ENCODE measurements at places on chromosomes 2 and 18.
A peak's percentile ranks its signal among the peaks of the same experiment; 100 is the strongest.

DNA sequence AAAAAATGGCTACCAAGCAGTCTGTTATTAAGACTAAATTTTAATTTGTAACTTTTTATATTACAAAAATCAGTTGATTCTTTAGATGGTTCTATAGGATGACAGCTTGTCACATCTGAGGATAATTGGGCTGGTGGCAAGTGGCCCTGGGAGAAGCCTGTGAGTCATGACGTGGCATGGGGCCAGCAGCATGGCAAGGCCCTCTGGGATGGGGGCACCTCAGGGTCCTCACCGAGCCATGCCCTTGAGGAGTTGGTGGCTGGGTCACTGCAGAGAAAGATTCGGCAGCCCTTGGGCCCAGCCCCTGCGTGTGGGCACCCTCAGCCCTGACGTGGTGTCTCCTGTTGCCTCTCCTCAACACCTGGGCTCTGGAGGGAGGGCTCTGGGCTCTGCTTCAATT is 49.7 kb downstream of the STK25 start:
- no peak for DNase-seq

GRCh38 chr2:127633556-127634065 is 12.3 kb upstream of the GPR17 start:
- DNase-seq, result no peak

DNA sequence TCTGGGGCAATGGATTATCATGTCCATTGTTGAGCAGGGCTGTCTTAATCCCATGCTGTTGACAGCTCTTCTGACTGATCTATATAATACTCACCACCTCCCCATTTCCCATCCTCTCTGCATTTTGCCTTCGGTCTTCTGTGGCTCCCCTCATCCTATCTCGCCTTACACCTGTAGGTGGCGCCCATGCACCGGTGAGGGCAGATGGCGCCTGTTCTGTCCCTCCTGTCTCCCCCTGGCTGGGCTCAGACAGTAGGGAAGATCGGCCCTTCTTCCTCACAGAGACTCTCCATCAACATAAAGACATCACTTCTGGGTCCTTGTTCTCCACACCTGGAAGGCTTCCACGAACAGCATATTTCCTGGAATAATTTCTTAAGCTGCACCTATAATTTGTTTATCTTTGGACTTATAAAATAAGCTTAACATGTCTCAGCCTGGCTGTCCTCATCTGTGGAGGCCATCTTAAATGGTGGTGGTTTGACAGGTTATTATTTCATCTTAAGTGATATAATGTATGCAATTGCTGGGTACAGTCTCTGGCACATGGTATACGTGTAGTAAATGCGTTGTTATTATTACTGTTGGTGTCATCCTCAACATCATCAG is 10.9 kb upstream of the CDH20 start:
- DNase-seq, result peak; percentile 56

DNA sequence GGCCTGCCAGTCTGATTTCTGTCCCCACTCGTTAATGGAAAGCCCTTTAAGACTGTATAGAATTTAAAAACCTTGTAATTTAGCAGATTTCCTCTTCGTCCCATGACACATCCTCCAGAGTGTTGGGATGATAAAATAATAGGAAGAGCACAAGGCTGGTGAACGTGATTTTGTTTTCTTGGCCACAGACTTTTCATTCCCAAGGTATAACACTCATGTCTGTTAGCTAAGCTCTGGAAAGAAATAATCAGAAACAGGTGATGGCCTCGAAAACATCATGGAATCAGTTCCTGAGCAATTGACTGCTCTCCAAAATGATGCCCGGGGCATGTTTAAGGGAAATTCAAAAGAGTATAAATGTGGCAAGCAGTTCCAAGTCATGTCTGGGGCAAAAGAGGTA is 337.8 kb upstream of the TCF4 start:
- no peak for DNase-seq

- DNase-seq, result no peak
Observed at GRCh38 chr2:60282886-60283285, 270.6 kb downstream of the BCL11A start.
